Gastrocnemius medialis (tissue), 4 donors: ENCODE measurements at places on chromosomes 13 and 19.

DNA sequence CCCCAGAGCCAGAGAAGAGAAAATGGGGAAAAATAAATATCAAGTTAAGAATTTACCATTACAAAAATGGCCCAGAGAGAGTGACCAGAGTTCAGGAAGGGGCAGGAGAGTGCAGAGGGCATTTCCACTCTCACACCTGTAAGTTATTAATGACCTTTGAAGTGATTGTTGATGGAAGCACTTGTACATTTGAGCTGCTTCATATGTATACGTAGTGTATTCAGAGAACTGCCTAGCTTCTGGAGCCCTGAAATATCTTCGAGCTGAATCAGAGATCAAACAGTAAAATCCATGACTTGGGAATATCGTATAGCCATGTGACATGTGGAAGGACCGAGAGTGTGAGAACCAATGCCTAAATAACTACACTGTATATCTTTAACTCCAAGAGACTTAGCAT lies 49.2 kb upstream of the PCCA start:
- H3K4me1 ChIP-seq: no peaks in the 10 kb centered on the region
- H3K27ac ChIP-seq: no peak overlapping the region
- no peaks in the 10 kb centered on the region for H3K36me3 ChIP-seq
- DNase-seq: no peak
- H3K27me3 ChIP-seq: no peaks in the 10 kb centered on the region

- H3K4me3 ChIP-seq: no peak overlapping the region
- H3K27ac ChIP-seq: no peak overlapping the region
- H3K36me3 ChIP-seq: no peaks in the 10 kb centered on the region
- no peaks in the 10 kb centered on the region for H3K4me1 ChIP-seq
- peaks cover 12% of the 10 kb centered on the region for H3K27me3 ChIP-seq
- DNase-seq: no peak
Observed at GRCh38 chr13:31101472-31102170, 60.1 kb downstream of the HSPH1 start.

- no peak for DNase-seq
- no peak overlapping the region for H3K4me3 ChIP-seq
Observed at GRCh38 chr19:14768001-14768400, 10.4 kb downstream of the ADGRE2 start.

DNA sequence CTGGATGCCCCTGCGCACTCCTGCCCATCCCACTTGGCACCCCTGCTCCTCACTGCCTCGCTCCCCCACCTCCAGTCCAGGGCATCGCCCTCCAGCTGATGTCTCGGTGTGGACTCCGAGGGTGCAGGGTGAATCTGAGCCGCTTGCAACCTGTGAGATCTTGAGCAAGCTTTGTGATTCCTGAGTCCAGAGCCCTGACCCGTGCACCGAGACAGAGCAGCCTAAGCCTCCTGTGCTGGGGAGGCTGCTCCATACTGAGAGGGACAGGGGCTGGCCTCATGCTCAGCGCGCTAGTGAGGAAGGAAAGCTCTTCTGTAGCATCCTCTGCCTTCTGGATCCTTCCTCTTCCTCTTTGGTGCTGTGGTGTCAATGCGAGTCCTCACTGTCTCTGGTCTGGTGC lies 116.0 kb downstream of the TEX29 start:
- no peak for DNase-seq
- no peaks in the 10 kb centered on the region for H3K4me1 ChIP-seq
- no peaks in the 10 kb centered on the region for H3K27me3 ChIP-seq
- H3K4me3 ChIP-seq: no peak overlapping the region
- H3K36me3 ChIP-seq: no peaks in the 10 kb centered on the region
